T47D (cell line): ENCODE measurements at places on chromosomes 13 and 19.
A peak's percentile ranks its signal among the peaks of the same experiment; 100 is the strongest.

DNA sequence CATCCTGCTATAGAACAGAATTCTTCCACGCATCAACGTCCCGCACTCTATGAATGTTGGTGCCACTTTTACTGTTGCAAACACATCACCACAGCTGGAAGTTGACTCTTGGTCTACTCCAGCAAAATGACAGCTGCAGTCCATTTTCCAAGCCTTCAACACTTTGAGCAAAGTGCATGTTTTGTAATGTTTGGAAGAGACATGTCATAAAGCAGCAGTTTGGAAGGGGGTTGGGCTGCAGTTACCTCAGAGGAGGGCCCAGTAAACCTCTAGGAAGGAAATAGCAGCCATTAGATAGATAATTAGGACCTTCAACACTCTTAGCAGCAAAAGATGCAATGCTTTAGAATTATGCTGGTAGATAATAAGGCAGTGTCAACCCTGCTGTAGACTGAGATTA is 323.6 kb downstream of the TDRD3 start:
- DNase-seq: no peak

DNA sequence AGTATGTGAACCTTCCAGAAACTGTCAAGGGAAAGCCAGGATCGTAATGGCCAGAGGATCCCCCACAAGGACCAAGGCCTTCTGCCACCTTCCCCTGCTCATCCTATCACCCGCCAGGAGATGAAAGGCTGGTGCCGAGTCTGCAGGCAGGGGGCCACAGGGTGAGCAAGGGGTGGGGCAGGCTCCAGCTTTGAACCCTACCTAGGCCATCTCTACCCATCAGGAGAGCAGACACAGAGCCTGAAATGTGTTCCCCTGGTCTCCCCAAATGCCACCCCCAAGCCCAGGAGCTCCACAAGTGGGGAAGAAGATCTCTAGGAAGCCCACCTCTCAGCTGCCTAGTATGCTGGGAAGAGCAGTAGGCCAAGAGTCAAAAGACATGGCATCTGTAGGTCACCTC is 95.1 kb downstream of the KCTD15 start:
- no peak for DNase-seq

GRCh38 chr13:44578067-44578400 is 1.9 kb upstream of the TSC22D1 start:
- DNase-seq: peak; percentile 11

DNA sequence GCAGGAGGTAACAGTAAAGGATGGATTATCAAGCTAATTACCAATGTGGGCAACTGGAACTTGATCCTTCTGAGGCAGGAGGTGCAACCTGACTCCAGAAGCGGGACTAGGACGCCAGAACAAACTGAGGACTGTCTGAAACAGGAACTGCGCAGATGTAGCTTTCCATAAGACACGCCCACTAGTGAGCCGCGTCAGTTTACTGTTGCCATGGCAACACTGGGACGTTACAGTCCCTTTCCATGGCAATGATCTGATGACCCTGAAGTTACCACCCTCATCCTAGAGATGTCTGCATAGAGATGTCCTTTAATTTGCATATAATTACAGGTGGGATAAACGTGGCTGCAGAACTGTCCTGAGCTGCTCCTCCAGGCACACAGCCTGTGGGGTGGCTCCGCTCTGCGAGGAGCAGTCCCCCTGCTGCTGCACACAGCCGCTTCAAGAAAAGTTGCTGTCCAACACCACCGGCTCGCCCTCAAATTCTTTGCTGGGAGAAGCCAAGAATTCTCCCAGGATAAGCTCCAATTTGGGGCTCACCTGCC is 816.6 kb downstream of the UQCRFS1 start:
- peak; percentile 9 for DNase-seq

GRCh38 chr19:58009666-58010301 is 7.2 kb upstream of the ZNF606 start:
- DNase-seq: peak; percentile 59

GRCh38 chr13:52319876-52320275 is 86.1 kb downstream of the THSD1 start:
- DNase-seq: no peak

GRCh38 chr13:110645750-110646149 is 30.4 kb downstream of the NAXD start:
- DNase-seq: no peak
